ENCODE measurements at places on chromosomes 13 and 19. TPM values are rescaled to one million over a fixed set of nuclear protein-coding genes. Genes with fewer than 3 reads are reported as not detected.

Gene ICAM4
- 0.43 TPM for total RNA-seq

Gene TMEM221
- total RNA-seq = not detected

Gene OR1M1
- not detected for total RNA-seq

Gene KCNN1
- 0.19 TPM for total RNA-seq

Gene OR7C1
- total RNA-seq = not detected

Gene KRTDAP
- total RNA-seq = not detected

Gene ISYNA1
- total RNA-seq = 19.7 TPM

Gene IGLON5
- total RNA-seq = 0.16 TPM

Measured in activated naive CD4-positive, alpha-beta T cell treated with anti-CD3 and anti-CD28 coated beads, Interleukin-2, amount 50 U/mL, for 72 hours (primary cell).